T-helper 17 cell (primary cell): ENCODE measurements at places on chromosomes 4 and X. TPM values are rescaled to one million over a fixed set of nuclear protein-coding genes. Genes with fewer than 3 reads are reported as not detected.
A peak's percentile ranks its signal among the peaks of the same experiment; 100 is the strongest.

Gene EPGN
- not detected for total RNA-seq

Gene HTN1
- not detected for total RNA-seq

Gene CSAG1
- not detected for total RNA-seq

Gene SLC9B1
- 1.4 TPM for total RNA-seq

Gene POLN
- total RNA-seq: 2.8 TPM

Gene RTL3
- total RNA-seq: not detected

DNA sequence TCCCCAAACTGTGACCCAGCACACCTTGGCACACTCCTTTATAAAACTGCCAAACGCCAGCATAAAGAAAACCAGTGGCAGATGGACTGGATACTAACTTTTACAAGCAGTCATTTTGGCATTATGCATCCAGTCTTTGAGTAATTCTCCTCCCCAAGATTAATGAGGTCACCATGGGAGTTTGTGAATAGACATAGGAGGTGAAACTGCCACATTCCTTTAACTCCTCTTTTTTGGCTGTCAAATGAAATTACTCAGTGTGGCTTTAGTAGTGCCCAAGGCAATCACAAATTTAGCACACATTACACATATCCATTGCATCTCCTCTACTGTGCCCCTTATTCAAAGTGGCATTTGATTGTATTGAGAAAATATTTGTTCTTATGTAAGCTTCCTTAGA lies 315.3 kb upstream of the FGF13 start:
- no peak for DNase-seq

- DNase-seq: no peak
Measured at GRCh38 chr4:98688411-98689290, 30.2 kb upstream of the TSPAN5 start.

- DNase-seq: no peak
Measured at GRCh38 chr4:52312722-52313121, 261.6 kb downstream of the SPATA18 start.

DNA sequence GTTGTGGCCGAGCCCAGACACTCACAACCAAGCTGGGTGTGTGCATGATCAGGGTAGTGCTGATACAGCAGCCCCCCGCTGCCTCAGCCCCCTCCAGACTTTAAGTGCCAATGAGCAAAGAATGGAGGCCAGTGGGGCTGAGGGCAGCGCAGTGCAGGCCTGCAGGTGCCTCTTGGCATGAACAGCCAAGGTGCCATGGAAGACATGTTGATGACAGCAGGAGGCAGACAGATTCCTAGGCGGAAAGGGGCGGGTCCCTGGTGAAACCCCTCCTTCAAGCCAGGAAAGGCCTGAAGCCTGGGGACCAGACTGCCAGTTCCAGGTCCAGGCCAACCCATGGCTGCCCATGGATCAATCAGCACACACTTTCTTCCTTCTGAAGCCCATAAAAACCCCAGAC lies 253.3 kb upstream of the ETNPPL start:
- DNase-seq: no peak

GRCh38 chr4:149986917-149987316 lies 91.3 kb upstream of the DCLK2 start:
- no peak for DNase-seq

DNA sequence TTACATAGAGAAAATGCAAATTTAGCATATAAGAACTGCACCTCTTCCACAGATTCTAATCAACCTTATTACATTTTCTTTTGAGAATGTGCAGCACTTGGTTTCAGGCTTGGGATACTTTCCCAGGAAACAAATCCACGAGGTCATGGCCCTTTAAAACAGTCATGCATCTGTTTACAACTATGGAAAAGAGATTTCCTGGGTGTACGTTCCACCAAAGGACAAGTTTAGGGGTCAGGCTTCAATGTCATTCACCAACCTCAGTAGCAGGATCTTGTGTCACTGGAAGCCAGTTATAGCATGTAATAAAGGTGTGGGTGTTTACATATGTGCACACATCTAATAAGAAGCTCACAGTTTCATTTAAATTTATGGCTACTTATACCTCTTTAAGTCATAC lies 30.7 kb downstream of the EREG start:
- no peak for DNase-seq

DNA sequence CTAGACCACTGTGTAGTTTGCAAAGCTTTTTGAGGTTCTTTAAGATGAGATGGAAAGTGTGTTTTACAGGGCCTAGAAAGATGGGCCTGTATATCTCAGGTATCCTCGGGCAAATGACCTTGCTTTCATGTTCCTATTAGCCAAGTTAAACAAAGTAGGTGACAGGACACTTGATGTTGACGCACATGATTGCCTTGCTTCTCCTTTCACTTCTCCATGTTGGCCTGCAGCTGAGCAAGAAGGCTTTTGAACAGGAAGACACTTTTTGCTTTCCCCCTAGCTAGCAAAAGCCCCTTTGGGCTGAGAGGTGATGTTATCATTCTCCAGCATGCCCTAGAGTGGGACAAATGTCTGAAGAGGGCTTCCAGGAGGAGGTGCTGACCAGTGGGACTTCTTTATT lies 202.1 kb downstream of the GPC3 start:
- no peak for DNase-seq

DNA sequence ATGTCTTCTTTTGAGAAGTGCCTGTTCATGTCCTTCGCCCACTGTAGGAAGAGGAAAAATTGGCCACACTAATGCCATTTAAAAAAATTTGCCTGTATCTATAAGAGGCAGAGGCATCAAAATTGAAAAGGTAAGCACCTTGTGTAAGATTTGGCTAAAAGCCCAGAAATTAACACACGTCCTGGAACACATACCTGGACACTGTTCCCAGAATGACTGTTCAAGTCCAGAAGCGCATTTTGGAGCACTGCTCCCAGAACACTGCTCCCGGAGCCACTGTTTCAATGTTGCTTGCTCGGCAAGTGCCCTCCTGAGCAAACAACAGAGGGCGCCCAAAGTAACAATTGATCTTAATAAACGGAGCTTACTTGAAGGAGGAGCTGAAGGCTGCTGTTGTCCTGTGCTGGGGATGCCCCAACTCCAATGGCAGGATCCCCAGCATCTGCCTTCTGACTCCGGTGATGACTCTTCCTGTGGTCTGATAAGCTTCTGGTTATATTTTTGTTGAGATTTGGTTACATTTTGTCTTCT lies 1958.6 kb downstream of the C4orf33 start:
- DNase-seq: no peak

DNA sequence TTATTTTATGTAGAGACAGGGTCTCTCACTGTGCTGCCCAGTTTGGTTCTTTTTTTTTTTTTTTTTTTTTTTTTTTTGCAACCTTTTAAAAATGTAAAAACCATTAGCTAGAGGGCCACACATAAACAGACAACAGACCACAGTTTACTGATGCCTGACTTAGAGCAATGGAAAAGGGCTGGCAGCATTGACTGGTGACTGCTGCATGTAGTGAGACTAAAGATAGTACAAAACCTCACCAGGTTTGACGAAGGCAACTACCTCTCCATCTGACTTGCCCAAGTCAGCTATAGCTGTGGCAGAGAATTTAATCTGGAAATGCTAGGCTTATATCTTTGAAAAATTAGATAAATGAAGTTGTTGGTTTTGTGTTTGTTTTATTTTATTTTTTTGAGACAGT lies 102.9 kb downstream of the RBM47 start:
- no peak for DNase-seq

GRCh38 chr4:40749717-40750460 lies at the start of gene NSUN7:
Gene NSUN7 (plus strand): TSS chr4:40749955. CDS start chr4:40750694, 739 bp downstream.
- peak; percentile 13 for DNase-seq
